ENCODE measurements at places on chromosomes 1 and 21. TPM values are rescaled to one million over a fixed set of nuclear protein-coding genes. Genes with fewer than 3 reads are reported as not detected.
A peak's percentile ranks its signal among the peaks of the same experiment; 100 is the strongest.

Gene RHEX
- 1.7 TPM for total RNA-seq

Gene PLEKHM2
- total RNA-seq: 38.3 TPM

Gene GBP6
- total RNA-seq: 0.89 TPM

Gene FAF1
- total RNA-seq: 47.1 TPM

Gene G0S2
- 7.2 TPM for total RNA-seq

Gene AADACL4
- not detected for total RNA-seq

Gene KRTAP11-1
- not detected for total RNA-seq

Gene CYP2J2
- 0.33 TPM for total RNA-seq

Gene VCAM1
- 4.1 TPM for total RNA-seq

Gene ACTL8
- total RNA-seq: not detected

Gene CLIC6
- total RNA-seq: 3.9 TPM

- H3K4me1 ChIP-seq: peaks cover 13% of the 10 kb centered on the region
- H3K4me3 ChIP-seq: no peak overlapping the region
- no peaks in the 10 kb centered on the region for H3K27me3 ChIP-seq
- H3K36me3 ChIP-seq: no peaks in the 10 kb centered on the region
- H3K27ac ChIP-seq: no peak overlapping the region
- DNase-seq: no peak
Measured at GRCh38 chr21:43953021-43953420, 59.1 kb upstream of the TRAPPC10 start.

DNA sequence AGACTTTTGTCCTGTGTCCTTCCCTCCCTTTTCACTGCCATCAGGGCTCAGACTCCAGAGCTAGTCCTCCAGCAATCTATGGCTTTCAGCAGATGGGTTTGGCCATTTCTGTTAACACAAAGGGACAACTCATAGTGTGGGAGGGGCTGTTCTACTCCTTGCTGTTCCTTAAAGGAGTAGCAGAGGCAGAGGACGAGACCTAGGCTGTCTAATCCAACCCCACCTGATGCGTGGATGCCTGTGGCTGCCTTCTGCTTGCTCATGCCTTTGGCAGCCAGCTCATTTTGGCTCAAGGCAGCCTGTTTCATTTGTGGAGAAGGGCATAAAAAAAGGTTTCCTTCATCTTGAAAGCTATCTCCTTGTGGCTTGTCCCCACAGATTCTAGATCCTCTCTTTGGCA lies 27.0 kb downstream of the MFSD2A start:
- no peaks in the 10 kb centered on the region for H3K4me1 ChIP-seq
- H3K27ac ChIP-seq: no peak overlapping the region

GRCh38 chr1:165298203-165298820 lies 58.2 kb downstream of the LMX1A start:
- H3K27me3 ChIP-seq: no peaks in the 10 kb centered on the region
- no peaks in the 10 kb centered on the region for H3K4me1 ChIP-seq
- no peak for DNase-seq
- no peak overlapping the region for H3K27ac ChIP-seq

DNA sequence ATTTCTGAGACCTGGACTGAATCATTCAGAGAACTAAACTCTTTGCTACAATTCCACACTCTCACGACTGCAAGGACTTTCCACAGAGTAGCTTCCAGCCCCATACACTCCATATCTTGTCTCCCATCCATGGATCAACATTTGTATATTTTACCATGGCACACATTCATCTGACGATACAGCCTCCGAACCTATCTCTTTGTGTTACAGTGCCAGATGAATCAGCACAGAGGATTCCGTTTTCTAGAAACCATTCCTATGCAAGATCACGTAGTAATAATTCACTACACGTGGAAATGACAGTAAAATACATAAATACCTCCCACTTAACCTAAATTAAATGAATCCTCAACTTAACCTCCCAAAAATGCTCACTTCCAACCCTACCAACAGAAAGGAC lies 110.0 kb upstream of the PRDX6 start:
- H3K4me1 ChIP-seq: no peaks in the 10 kb centered on the region
- no peaks in the 10 kb centered on the region for H3K27me3 ChIP-seq
- no peak overlapping the region for H3K4me3 ChIP-seq
- H3K36me3 ChIP-seq: no peaks in the 10 kb centered on the region
- DNase-seq: no peak

GRCh38 chr1:67683766-67684525 lies 1.1 kb upstream of the GADD45A start:
- H3K4me1 ChIP-seq: peaks cover 15% of the 10 kb centered on the region
- H3K27ac ChIP-seq: no peak overlapping the region
- no peaks in the 10 kb centered on the region for H3K27me3 ChIP-seq

DNA sequence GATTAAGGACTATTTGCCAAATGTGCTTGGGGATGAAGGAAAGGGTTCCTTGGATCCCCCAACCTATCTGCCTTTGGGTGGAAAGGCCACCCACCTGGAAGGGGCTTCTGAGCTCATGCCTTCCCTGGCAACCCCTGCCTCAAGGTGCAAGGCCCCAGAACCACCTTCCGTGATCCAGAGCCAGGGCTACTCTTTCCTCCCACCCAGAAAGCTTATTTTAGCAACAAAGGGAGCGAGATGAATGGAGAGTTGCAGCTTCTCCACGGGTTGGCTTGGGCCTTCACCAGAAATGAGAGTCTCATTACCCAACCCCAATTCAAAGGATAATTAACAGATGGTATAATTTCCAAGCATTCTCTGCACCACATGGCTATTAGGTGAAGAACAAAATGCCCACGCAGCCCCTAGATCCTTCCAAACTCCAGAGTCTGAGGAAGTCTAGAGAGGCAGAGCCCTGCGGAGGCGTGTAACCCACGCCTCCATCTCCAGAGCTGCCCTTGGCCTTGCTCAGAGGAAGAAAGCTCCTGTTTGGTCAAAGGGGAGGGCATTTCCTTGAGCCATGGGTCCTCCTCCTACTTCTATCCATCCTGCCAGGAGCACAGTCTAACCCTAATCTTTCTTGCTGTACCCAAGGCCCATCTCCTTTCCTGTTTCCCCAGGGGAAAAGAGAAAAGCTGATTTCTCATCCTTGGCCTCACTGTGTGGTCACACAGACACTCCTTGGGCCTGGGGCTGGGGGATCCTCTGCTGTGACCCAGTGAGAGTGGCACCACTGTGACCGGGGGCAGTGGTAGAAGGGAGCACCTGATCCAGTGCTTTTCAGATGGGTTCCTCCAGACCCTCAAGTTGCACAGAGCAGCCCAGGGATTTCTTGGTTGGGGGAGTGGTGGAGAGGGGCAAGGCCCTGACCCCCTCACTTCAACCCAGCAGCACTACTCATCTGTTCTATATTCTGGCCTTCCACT lies 1.7 kb upstream of the CELSR2 start:
- H3K27ac ChIP-seq: no peak overlapping the region
- no peak overlapping the region for H3K4me3 ChIP-seq
- H3K27me3 ChIP-seq: no peaks in the 10 kb centered on the region

GRCh38 chr1:94183197-94183815 lies 54.1 kb downstream of the ARHGAP29 start:
- no peaks in the 10 kb centered on the region for H3K4me1 ChIP-seq
- H3K27ac ChIP-seq: no peak overlapping the region
- DNase-seq: no peak
- H3K27me3 ChIP-seq: no peaks in the 10 kb centered on the region
- peaks cover 36% of the 10 kb centered on the region for H3K36me3 ChIP-seq

DNA sequence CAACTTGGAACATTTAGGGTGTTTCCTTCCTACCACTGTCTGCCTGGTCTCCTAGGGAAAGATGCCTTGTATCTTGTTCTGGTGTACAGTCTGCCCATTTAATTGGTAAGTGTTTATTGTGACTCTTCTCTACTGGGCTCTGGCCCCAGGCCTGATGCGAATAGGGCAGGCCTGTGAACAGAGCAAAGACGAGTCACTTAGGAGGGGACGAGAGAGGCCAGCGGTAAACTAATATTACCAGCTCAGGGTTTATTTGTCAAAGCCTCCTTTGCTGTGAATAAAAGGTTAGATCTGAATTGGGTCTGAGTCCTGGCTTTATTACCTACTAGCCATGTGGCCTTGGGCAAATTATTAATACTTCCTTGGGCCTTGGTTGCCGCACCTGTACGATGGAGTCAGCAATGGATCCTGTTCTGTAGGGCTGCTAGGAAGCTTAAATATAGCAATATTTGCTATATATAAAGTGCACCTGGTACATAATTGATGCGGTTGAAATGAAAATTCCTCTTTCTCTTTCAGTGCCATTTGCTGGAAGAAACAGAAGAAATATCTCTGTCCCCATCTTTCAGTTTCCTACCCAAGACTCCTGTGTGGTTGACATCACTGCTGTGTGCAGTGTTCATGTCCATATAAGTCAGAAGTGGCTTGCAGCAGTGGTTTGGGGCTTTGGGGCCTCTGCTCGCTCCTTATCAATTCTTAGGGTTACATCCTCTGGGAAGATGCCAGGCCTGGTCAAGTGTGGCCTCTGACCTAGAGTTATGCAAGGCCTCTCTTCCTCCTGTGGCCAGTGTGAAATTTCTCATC lies 32.4 kb downstream of the MAPKAPK2 start:
- no peaks in the 10 kb centered on the region for H3K36me3 ChIP-seq
- no peaks in the 10 kb centered on the region for H3K27me3 ChIP-seq
- no peak overlapping the region for H3K27ac ChIP-seq

GRCh38 chr21:30714456-30714855 lies 4.1 kb downstream of the KRTAP21-3 start:
- DNase-seq: no peak
- no peaks in the 10 kb centered on the region for H3K36me3 ChIP-seq
- no peaks in the 10 kb centered on the region for H3K27me3 ChIP-seq
- no peak overlapping the region for H3K4me3 ChIP-seq
- no peak overlapping the region for H3K27ac ChIP-seq

DNA sequence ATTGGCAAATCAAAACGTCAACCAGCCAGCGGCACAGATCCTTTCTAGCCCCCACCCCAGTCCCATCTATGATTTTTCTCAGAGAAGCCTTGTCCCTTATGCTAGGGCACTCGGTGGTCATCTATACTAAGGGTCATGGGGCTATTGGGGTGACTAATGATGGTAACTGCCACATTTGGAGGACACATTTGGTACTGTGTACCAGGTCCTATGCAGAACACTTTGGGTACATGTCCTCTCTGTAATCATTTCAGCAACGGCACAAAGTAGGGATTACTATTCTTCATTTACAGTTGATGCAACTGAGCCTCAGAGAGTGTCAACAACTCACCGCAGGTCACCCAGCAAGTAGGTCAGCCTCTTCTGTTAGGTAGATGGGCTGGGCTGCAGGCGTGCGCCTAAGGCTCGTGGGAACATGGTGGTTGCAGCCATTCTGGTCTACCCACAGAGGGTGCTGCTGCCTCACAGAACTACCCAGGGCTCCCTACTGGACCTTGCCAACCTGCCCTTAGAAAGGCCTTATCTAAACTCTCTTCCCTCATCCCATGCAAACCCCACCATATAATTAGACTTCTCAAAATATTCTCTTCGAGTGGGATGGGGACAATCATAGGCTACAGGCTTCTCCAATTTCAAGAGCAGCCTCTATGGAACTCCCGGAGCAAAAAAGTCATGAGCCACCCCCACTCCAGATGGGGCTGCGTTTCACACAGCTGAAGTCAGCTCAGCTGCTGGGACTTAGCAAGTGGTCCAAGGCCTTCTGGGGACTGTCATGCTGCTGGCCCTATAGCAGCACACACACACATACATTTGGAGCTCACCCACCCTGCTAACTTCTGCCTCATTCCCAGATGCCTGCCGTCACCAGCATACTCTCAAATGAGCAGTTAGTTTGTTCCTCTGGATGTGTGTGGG lies 5.8 kb upstream of the SDHB start:
- no peaks in the 10 kb centered on the region for H3K36me3 ChIP-seq
- peak; percentile 44 for DNase-seq
- H3K4me1 ChIP-seq: no peaks in the 10 kb centered on the region
- H3K27ac ChIP-seq: no peak overlapping the region
- no peak overlapping the region for H3K4me3 ChIP-seq

- peaks cover 17% of the 10 kb centered on the region for H3K36me3 ChIP-seq
- no peak overlapping the region for H3K4me3 ChIP-seq
- DNase-seq: no peak
- H3K27me3 ChIP-seq: no peaks in the 10 kb centered on the region
- H3K27ac ChIP-seq: no peak overlapping the region
- peaks cover 6% of the 10 kb centered on the region for H3K4me1 ChIP-seq
Measured at GRCh38 chr1:27968692-27969091, 8.9 kb downstream of the XKR8 start.

DNA sequence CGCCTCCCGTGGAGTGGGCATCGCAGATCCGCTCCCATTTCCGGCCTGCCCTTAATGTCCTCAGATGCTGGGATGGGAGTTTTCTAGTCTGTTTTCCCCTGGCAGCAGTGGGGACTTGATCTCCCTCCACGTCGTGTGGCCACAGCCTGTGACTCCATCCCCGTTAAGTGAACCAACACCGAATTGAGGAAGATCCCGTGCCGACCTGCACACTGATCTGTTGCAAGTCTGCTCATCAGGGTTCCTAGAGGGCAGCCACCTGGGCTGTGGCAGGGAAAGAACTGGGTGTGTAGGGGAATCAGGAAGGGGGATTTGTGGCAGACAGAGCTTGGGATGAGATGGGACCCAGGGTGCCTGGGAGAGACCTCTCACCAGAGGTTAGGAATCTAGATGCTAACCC lies 23.3 kb upstream of the CDK18 start:
- no peak for DNase-seq
- peaks cover 5% of the 10 kb centered on the region for H3K4me1 ChIP-seq
- H3K36me3 ChIP-seq: no peaks in the 10 kb centered on the region

DNA sequence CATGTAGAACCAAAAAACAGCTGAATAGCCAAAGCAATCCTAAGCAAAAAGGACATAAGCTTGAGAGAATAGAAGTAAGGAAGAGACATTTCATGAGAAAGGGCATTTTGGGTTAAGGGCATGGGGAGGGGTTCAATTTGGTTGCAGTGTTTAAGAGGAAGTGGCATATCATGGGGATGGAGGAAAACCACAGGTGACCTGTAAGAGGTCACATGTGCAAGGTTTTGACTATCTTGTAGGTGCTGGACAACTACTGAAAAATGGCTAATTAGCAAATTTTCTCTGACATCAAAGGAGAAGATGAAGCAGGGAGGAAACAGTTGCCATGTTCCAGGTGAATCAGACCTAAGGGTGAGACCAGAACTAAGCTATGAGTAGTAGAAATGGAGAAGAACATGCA lies 31.3 kb upstream of the ROR1 start:
- DNase-seq: no peak
- no peaks in the 10 kb centered on the region for H3K36me3 ChIP-seq
- H3K27me3 ChIP-seq: no peaks in the 10 kb centered on the region
- no peak overlapping the region for H3K4me3 ChIP-seq

DNA sequence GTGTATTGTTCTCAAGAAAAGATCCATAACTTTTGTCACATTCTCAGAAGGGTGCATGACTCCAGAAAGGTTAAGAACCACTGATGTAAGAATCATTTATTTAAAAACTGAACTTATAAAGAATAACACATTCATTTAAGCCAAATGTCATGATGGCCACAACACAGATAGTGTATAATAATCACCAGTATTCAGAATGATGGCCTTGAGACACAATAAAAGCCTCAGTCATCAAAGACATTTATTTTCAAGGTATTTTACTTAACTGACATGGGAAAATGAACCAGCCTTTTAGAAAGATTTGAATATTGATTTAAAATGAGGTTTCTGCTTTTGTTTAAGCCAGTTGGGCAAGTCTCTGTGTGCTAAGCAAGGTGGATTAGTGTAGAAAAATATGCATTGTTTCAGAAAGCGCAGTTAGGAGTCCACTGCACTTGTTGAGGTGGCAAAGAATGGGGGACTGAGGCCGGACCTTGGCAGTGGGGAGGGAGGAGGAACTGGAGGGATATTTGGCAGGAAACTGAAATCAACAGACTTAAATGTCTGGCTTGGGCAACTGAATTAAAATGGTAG lies 371.9 kb upstream of the ESRRG start:
- no peak overlapping the region for H3K27ac ChIP-seq
- no peaks in the 10 kb centered on the region for H3K4me1 ChIP-seq
